ENCODE measurements at places on chromosomes 12 and 14. TPM values are rescaled to one million over a fixed set of nuclear protein-coding genes. Genes with fewer than 3 reads are reported as not detected.
A peak's percentile ranks its signal among the peaks of the same experiment; 100 is the strongest.

KRT3 gene
- not detected for total RNA-seq

AP4S1 gene
- 22.7 TPM for total RNA-seq

GABARAPL1 gene
- 419 TPM for total RNA-seq

ERBB3 gene
- 84.6 TPM for total RNA-seq

MTA1 gene
- total RNA-seq, result 81.6 TPM

MRPL51 gene
- total RNA-seq, result 126 TPM

GRCh38 chr12:14410177-14410576 lies 44.7 kb downstream of the ATF7IP start:
- no peak for DNase-seq

DNA sequence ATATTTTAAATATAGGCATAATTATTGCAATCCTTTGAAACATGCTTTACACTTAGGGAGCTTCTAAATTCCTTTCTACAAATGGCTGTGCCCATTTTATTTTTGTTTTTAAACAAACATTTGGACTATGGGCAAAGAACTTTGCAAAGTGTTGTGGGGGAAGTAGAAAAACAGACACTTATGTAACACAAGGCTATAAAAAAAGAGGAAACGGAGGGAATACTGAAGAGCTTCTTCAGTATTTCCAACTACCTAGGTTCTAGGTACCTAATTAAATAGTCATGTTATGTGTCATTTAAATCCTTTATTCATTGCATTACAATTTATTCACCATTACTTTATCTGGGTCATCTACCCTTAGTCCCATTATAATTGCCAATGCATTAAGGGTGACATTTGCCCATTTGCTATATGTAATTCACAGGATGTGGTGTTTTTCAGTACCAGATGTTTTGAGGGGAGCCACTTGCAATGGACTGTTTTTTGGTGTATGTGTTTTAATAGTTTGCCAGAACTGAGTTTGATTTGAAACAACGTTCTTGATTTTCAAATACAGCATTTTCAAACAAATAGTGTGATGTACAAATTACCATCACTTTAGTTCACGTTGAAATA lies 1.5 kb upstream of the MSRB3 start:
- DNase-seq, result no peak

GRCh38 chr12:67559751-67560150 lies 88.8 kb upstream of the DYRK2 start:
- no peak for DNase-seq

DNA sequence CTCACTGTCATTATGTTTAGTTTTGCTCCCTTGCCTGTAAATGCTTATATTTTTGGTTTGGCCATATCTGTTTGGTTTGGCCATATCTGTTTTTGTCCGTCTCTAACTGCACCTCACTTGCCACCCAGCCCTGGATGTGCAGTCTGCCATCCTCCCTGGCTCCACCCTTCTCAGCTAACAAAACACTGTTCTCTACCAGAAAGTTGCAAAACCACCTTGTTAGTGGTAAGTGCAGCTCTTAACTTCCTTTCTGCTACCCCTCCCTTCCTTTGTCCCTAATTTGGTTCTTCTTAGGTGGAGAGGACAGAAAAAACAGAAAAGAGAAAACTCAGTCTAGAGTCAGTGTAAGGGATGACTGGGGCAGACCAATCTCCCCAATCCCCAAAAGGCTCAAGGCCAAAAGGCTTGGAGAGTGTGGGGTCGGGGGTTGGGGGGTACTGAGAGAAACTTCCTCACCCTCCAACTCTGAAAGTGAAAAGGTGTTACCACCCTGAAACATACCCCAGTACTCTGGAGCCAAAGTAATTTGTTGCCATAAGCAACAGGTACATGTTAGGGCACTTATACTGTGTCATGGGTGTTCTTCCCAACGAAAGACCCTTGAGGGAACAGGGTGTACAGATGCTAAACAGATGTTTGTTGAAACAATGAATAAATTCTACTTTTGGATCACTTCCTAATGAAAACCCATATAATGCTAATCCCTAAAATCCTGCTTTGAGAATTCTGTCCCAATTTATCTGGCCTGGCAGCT lies 5.0 kb downstream of the BIN2 start:
- DNase-seq, result no peak

DNA sequence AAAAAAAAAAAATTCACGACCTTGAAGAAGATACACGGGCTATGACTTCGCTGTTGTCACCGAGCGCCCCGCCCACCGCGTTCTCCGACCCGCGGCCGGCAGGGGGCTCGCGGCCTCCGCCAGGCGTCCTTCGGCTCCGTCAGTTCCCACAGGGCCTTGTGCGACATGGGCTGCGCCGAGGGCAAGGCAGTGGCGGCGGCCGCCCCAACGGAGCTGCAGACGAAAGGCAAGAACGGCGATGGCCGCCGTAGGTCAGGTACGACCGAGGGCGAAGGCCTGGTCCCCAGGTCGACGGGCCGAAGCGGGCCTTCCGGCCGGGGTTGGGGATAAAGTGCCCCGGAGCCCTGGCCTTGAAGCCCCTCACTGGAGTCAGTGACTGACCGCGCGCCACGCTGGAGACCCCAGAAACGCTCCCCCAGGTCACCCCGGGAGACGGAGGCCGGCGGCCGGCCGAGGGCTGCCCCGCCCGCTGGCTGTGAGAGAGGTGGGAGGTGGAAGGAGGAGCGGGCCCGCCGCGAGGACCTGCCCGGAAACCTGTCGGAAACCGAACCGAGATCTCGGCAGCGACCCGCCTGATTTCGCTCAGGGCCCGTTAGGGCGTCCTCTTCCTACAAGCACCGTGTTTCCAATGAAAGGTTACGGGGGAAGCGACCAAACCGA lies at the start of gene TXNRD1:
Gene TXNRD1 (plus strand): TSS at position 142 of the 660 bp plus-strand sequence. CDS start 24 bp downstream, at position 166.
- DNase-seq, result peak; percentile 65

DNA sequence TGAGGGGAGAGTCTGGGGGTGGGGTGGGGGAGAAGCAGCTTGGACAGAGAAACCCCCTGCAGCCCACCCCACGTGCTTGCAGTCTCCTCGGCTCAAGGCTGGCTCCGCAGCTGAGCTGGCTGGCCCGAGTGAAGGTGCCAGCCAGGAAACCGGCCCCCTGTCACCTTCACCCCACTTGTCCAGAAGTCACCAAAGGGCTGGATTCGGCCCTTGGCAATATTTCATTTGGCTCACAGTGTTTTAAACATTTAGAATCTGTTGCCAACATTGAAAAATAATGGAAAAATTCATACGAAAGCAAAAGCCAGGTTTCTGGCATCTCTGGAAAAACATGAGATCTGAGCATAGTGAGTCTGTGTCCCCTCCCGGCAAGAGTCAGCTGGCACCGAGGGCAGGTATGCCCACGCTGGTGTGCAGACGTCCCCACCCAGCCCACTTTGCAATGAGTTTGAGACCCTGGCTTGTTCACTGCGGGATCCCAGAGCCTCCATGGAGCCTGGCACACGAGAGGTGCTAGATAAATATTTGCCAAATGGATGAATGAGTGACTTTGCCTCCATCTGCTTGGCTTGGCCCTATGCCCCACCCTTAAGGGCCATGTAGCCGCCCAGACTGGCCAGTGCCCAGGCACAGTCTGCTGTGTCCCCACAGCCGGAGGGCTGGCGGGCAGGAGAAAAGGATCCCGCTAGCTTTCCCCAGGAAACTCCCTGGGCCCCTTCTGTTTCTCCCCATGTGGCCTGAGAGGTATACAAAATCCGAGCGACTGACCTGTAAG lies 18.2 kb downstream of the MSI1 start:
- no peak for DNase-seq

DNA sequence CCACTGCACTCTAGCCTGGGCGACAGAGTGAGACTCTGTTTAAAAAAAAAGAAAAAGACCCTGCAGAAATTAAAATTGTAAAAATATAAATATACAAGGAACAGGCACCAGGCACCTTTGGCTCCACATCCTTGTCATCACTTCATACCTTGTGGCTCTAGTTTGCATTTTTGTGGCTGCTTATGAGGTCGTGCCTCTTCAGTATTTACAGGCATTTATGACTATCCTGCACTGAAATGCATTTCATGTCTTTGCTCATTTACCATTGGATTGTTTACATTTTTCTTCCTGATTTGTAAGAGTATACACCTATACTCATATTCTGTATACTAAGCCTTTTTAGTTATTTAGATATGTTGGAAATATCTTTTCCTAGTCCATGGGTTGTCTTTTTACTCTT lies 20.1 kb downstream of the BICD1 start:
- no peak for DNase-seq

DNA sequence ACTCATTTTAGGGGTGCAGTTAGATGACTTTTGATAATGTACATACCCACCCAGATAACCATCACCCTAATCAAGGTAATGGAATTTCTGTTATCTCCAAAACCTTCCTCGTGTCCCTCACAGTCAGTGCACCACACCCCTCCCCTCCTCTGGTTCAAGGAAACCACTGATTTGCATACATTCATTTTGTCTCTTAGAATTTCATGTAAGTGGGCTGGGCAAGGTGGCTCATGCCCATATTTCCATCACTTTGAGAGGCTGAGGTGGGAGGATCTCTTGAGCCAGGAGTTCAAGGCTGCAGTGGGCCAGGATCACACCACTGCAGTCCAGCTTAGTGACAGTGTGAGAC lies 15.7 kb downstream of the ADIPOR2 start:
- DNase-seq, result no peak

- DNase-seq, result peak; percentile 34
Observed at GRCh38 chr12:119749666-119750065, 81.7 kb downstream of the PRKAB1 start.

DNA sequence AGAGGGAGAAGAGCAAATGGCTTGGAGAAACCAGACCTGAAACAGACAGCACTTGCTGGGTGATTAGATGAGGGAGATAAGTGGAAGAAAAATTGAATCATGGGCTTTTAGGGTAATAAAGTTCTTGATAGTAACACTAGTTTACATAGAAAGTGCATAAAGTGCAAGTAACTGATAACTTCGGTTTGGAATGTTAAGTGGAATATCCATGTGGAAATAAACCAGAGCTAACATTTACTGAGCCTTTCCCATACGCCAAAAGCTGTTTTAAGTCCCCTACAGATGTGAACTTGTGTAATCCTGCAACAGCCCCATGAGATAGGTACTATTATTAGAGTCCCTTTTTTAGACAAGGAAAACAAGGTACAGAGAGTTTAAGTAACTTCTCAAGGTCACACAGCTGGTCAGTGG lies 77.1 kb upstream of the NUDT4 start:
- DNase-seq, result no peak

DNA sequence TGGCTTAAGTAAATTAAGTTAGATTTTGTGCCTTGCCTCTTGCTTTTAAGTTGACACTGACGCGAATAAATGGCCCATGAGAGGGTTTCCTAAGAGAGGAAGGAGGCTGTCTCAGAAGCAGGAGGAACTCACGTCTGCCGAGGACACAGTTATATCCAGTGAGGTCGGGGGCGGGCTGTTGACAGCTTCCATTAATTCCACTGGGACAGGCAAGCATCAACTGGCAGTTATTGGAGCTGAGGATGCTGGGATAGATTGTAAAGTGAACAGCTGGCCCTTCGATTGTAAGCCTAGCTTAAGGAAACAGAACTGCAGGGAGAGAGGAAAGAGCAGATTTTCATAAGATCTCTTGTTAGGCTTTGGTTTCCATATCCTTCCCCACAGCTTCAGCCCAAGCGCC lies 399.2 kb downstream of the IPO8 start:
- DNase-seq, result no peak

Measured in dorsolateral prefrontal cortex (tissue), 122 donors.